ENCODE measurements at places on chromosomes 7 and 10.

- peak; percentile 89 for DNase-seq
Measured at GRCh38 chr10:49735848-49736563, 26.1 kb downstream of the OGDHL start.

DNA sequence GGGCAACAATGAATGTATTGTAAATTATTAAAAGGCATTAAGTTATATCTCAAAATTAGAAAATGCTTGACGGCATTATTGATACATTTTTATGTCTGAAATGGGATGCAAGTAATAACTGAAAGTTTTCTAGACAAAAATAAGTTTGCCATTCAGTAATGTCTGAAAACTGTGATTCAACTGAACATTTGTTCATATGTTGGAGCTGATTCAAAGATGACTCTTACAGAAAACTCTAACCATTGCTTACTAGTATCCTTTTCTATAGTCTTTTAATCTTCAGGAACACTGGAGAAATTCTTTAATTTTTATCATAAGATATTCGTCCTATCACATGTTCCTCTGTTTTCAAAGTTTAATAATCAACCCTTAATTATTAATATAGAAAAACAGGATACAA, 71.1 kb upstream of the TFEC start:
- DNase-seq, result no peak

DNA sequence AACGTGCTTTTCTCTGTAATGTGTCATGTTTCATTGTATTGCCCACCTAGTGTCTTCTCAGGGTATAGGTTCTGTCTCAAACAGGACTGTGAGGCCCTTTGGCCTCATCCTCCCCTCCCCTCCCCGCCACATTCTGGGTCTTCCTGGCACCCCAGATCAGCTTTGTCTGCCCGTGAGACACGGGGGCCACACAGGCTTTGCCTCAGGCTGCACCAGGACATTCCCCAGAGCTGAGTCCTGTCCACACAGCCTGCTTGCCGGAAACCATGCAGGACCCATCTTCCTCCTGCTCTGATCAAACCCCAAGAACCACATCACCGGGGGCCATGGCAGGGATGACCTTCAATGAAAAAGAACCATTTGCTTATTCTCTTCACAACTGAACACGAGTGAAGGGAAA, 18.6 kb downstream of the MAT1A start:
- DNase-seq, result no peak

- no peak for DNase-seq
Measured at GRCh38 chr7:83794829-83795228, 145.9 kb upstream of the SEMA3E start.

All from esophagus muscularis mucosa (tissue), 4 donors.